T-helper 9 cell (primary cell): ENCODE measurements at places on chromosomes 6 and 20.

DNA sequence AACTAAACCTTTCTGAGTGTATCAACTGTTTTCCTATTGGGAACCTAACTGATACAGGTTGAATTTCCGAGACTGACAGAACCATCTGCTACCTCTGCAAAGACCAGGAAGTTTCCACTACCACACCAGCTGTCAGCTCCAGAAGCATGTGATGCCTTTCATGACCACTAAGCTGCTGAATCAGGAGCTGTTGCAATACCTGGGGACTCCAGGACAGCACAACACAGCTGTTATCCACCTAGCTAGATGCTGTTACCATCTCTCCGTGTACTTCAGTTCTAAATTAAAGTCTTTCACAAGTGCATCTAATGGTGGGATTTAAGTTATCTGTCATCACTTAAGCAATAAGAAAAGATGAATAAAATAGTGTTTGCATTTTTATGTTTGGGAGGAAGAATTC, 158.2 kb upstream of the IMPG1 start:
- no peak for DNase-seq

DNA sequence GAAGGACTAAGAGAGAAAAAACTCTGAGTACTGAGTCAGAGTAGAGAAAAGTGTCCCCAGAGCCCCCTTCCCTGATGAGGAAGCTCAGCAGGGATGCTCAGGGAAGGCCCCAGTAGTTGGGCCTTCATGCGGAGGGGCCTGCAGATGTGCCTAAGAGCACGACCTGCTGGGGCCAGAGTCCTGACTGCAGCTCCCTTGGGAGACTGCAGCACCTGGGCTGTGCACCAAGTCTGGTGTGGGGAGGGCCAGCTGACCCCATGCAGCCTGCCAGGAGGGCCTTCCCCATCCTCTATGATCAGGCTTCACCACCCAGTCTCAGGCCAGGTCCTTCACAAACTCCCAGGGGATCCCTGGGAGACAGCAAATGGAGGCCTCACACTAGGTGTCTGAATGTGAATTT, 130.4 kb downstream of the FNDC1 start:
- DNase-seq: no peak

DNA sequence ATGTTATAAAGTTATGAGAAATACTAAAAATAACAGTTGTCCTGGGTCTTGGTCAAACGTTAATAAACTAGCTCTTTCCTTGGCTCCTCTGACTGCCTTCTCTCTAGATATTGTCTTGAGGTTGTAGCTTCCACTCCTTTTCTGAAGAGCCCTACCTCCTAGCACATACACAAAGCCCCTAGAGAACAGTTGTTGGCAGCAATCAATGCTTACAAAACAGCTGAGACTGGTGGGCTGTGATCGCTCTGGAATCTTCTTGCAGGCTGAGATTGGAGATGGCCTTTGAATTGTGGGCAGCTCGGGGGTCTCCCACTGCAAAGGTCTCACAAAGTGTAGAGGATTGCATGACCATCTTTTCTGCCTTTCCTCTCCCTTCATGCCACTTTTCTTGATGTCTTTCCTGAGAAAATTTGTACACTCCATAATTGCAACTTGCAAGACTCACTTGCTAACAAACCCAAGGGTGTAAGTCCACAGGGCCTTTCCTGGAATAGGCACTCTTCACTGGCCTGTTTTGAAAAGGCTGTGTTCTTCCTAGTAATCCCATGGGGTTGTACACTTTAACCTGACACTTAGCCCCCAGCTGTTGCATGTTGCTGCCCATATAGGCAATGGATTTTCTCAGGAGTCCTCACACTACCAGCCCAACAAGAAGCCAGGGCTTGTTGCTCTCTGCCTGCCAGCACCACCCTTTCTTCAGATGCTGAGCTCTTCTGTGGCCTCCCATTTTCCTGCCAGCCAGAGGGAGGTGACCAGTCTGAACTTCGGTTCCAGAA, 99.9 kb downstream of the TCP11 start:
- DNase-seq: no peak

GRCh38 chr6:94052749-94053148, 633.4 kb upstream of the EPHA7 start:
- no peak for DNase-seq

DNA sequence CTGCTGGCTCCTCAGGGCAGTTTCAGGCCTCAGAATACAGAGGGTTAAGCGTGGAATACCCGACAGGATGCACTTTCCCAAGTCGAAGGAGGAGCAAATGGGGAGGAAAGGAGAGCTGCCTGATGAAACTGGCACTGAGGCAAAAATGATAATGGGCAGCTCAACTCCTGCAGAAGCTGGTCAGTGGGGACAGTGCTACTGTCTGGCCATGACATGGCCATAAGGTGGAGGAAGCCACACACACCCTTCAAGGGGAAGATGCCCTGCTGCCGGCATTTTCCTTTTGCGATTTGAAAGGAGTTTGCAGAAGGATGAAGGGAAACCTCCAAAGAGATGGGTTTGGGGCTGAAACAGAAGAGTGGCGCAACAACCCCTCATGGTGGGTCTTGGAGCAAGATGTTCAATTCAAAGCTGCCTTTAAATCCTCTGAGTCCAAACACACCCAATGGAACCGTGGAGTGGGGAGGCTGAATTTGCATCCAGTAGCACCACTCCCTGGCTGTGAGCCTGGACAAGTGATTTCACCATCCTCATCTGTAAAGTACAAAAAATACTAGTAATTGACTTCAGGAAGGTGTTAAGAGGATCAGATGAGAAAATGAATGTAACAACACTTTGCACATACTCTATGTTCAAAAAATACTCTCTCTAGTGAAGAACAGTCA, 3.2 kb downstream of the ADIG start:
- no peak for DNase-seq

DNA sequence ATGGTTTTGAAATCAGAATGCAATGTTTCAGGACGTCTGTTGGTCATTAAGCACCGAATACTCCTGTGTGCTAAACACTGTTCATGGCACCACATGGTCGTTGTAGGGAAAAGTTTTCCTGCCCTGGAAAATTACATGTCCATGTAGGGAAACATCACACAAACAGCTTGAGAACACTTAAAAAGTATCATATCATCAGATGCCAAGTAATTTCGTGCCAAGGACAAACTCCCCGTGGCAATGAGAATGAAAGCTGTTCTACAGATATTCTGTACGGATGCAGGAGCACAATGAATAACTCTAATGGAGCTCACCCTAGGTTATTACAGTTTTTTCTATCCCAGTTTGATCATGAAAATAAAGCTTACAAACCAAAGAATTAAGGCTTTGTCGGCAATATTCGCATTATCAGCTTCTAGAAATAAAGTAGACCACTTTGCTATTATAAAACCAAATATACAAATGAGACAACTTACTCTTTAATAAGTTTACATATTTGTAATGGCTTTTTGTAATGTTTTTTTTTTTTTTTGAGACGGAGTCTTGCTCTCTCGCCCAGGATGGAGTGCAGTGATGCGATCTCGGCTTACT, 4.6 kb upstream of the DST start:
- no peak for DNase-seq

GRCh38 chr6:44549516-44549915, 162.0 kb downstream of the CDC5L start:
- DNase-seq: no peak

GRCh38 chr20:31485450-31486339, 10.6 kb downstream of the REM1 start:
- no peak for DNase-seq

DNA sequence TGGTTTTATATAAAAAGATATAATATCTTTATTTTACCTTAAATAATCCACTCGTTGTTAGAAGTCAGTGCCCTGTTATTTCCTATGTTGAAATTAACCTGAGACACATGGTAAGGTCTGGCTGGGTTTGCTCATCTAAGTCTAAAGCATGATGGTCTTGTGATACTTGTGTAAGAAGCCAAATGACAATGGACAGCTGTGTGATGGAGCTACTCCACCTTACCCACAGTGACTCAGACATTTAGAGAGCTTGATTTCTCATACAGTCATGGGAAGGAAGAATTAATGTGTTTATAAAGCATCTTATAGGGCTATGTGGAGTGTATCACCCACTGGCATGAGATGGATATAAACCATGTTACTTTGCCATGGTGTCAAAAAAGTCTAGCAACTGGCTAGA, 11.7 kb downstream of the CTCFL start:
- no peak for DNase-seq

DNA sequence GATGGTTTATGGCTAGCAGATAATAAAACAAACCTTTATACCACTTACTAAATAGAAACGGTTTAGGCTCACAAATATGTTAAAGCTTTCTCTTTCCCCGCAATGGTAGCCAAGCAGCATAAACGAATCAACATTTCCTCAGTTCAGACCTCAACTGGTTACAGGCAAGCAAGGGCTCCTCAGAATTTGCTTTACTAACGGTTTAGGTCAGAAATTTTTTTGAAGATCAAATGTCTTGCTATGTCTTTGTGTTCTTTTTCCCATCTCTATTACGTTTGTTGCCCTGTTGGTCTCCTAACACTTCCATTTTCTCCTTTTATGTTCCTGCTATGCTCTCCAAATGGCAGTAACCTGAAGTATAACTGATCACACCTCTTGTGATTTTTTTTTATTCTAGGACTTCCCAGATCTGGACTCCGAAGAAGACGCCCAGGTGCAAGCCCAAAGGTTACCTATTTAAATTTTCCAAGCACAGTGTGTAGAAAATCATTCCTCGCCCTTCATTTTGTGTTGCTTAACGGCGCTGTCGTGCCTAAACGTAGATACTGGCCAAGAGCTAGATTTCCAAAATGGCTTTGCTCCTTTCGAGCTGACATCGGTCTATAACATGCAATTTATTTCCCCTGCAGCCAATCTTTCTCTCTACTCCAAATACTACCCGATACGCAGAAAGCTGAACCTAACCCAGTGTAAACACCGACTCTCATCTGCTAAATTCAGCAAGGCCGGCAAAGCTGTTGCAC, 717 bp upstream of the ASF1A start:
- peak; percentile 28 for DNase-seq

- DNase-seq: no peak
Measured at GRCh38 chr6:12408752-12409151, 118.6 kb downstream of the EDN1 start.

GRCh38 chr6:136181861-136182260, 68.2 kb downstream of the MTFR2 start:
- DNase-seq: no peak

DNA sequence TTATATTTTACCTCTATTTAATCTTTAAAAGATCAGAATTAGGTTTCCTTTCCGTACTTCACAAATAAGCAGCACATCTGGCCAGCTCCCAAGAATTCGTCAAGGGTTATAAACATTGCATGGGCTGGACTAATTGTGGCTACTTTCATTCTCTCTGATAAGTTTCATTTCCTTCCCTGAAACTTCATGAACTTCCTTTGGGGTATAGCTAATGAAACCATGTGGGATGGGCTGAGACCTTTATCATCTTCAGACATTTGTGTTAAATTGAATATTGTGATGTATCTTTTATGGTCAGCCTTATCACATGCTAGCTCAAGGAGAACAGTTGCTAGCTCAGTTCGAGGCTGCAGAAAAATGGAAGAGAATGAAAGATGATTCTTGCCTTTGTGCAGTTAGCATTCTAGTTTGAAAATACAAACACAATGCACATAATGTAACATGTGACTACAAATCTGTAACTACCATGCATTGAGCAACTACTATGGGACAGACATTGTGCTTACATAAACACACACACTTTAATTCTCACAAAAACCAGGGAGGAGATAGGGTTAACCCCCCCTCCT, 1.7 kb upstream of the GMPR start:
- no peak for DNase-seq

GRCh38 chr6:153411070-153411648, 280.1 kb upstream of the RGS17 start:
- no peak for DNase-seq

DNA sequence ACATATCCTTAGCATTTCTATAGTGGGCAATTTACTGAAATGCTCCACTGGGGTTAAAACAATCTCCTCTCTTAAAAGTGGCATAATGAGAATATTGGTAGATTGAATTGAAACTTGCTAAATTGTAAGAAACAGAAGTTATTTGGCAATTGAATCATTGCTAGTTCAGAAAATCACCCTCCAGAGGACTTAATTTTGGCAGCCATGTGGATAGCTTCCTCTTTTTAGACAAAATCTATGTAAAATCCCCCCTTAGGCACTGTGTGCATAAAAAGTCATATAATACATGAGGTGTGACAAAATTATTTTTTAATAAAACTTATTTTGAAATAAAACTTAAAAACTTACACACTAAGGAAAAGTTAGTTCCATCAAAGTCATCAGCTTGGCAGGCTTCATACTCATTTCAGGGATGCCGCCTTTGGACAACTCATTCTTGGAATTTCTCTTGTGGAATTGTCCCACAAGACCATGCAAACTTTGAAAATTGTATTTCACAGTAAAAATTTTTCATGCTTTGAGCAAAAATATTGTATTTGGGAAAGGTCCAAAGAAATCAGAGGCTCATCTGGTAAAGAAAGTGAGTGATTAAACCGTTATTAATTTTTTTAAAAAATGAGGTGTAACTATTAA, 473.0 kb downstream of the BCKDHB start:
- DNase-seq: no peak

- no peak for DNase-seq
Measured at GRCh38 chr6:47670851-47671250, 27.5 kb upstream of the ADGRF4 start.

DNA sequence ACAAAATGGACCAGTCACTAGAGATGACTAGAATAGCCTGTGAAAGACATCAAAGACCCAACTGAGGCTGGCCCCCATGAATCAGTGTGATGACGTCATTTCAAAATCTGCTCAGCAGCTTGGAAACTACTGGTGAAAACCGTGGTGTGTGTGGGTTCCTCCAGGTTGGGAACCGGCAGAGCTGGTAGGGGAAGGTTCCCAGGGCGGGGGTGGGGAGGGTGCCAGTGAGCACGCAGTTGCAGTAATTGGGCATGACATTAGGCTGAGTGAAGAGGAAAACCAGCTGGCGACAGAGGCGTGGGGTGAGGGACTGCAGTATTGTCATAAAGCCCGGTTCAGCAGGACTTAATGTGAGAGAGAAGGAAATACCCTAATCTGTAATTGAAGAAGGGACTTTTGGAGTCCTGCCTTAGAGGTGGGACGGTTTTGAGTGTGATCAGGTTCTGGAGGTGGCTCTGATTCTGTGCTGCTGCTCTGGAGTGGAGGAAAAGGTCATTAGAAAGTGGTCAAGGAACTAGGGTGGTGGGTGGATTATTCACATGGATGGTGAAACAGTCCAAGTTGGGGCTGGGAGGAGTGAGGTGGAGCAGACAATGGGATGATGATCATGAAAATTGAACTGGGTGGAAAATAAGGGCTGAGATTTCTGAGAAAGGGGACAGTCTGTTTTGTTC, 52.0 kb upstream of the MTHFD1L start:
- no peak for DNase-seq

- no peak for DNase-seq
Measured at GRCh38 chr6:170305805-170306323, 694 bp upstream of the FAM120B start.

- DNase-seq: no peak
Measured at GRCh38 chr6:157326979-157327378, 3.7 kb upstream of the TMEM242 start.
